ENCODE measurements at places on chromosomes 4 and X.

- DNase-seq = no peak
Measured at GRCh38 chrX:2691543-2692220, 587 bp downstream of the CD99 start.

DNA sequence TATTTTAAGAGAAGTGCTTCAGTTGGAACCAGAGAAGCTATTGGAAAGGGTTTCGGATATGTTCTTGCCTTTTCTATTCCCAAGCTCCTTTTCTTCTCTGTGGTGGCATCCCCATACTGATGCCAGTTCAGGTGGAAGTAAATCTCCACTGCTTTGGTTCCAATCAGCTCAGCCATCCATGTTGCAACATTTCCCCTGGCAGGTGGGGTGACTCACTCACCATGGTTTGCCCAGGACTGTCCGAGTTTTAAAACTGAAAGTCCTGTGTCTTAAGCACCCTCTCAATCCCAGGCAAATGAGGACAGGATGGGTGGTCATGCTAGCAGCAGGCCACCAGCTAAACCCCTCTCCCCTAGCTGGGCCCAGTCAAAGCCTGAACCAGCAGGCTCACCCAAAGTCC lies 15.1 kb downstream of the RAI2 start:
- no peak for DNase-seq

- DNase-seq = no peak
Measured at GRCh38 chrX:31445542-31445941, 373.7 kb upstream of the FTHL17 start.

- DNase-seq = no peak
Measured at GRCh38 chr4:146191766-146192458, 16.4 kb downstream of the LSM6 start.

DNA sequence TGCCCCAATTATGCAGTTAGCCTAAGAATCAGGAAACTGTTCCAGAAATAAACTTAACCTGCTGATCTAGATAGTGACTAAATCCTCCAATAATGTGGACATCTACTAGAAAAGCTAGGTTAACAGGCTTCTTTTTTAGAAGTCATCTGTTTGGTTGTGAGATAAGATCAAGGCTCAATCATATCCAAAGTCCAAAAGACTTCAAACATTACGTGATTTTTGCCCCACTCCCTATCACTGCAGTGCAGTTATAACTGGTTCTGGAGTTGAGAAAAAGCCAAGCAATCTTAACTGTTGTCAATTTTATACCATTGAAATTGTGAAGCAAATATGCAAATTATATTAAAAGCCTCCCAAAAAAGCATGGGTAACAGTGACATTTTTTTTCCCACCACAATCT lies 781.4 kb downstream of the KLHL13 start:
- DNase-seq = no peak

DNA sequence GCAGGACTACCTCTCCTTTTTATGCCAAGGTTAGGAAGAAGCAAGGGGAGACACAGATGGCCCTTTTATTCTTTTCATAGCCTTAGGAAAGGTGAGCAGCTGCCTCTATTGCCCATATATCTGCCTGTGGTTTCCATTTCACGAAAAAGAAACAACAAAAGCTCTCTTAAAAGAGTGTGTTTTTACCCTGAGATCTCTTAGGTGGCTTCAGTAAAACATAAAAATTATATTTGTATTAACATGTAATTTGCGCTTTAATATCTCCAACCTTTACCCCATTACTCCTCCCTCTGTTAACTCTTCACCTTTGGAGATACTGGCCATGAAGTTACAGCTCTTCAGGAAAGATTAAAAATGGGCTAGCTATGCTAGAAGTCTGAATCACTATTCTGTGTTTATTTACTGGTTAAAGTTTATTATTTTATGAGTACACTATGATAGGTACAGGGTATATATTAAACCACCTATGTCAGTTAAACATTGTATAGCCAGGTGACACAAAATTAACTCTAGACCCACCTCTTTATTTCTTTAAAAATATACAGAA lies 15.0 kb upstream of the SULT1B1 start:
- DNase-seq = no peak

DNA sequence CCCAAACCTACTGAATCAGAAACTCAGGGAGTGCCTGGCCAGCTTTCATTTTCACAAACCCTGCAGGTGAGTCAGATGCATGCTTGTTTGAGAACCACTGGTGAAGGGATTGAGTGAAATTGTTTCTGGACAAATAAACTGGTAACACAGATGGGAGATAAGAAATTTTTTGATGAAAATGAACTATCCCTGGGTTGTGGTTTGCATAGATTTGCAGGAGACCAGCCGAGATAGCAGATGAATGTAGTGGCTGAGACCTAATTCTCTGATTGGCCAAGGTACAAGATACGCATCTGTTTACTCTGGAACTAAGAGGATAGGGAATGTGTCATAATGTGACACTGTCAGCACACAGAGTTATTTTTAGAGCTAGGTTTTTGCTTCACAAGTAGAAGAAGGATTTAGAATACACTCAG lies 117.8 kb upstream of the NOCT start:
- no peak for DNase-seq

DNA sequence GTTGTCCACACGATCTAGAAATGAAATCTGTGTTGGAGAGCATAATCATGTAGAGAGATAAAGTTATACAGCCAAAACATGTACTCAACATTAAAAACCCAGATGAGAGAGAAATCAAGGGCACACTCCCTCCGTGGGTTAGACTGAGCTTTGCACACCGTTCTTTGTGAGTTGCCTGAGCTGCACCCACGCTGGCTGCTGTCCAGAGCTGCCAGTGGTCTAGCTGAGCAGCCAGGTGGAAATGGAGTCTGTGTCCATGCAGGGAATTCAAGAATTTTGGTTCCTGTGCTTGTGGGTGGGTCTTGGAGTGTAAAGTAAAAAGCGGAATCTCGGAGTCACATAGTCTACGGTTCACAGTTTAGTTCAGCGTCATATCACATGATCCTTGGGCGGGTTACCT lies 84.6 kb downstream of the GPR143 start:
- DNase-seq = no peak

DNA sequence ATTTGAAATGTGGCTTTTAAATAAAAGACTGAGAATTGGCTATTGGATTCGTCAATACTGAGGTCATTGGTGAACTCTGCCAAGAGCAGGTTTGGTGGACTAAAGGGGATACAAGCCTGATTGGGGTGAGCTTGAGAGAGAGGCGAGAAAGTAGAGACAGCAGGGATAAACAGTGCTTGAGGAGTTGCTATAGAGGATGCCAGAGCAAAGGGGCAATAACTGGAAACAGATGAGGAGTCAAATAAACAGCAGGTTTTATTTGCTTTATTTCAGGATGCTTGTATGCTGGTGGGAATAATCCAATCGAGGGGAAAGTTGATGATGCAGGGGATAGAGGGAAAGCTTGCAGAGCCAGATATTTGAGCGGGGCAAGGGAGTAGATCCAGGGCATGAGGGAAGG lies 24.0 kb upstream of the ANXA3 start:
- DNase-seq = no peak

GRCh38 chr4:156476359-156476758 lies 495.2 kb downstream of the PDGFC start:
- DNase-seq = no peak

Data from stimulated activated CD4-positive, alpha-beta T cell treated with anti-CD3 and anti-CD28 coated beads, Interleukin-12 subunit alpha, Interleukin-12 subunit beta, amount 100 ng/mL, for 48 hours (primary cell).